Esophagus muscularis mucosa (tissue), 4 donors: ENCODE measurements at places on chromosomes 6 and 20. TPM values are rescaled to one million over a fixed set of nuclear protein-coding genes. Genes with fewer than 3 reads are reported as not detected.

The RIOK1 gene
- 17.3 TPM for total RNA-seq

- H3K27ac ChIP-seq = no peak overlapping the region
- H3K36me3 ChIP-seq = no peaks in the 10 kb centered on the region
- no peaks in the 10 kb centered on the region for H3K27me3 ChIP-seq
- H3K4me1 ChIP-seq = no peaks in the 10 kb centered on the region
- H3K4me3 ChIP-seq = no peak overlapping the region
- DNase-seq = no peak
Measured at GRCh38 chr20:13261460-13262301, 40.6 kb downstream of the ISM1 start.

DNA sequence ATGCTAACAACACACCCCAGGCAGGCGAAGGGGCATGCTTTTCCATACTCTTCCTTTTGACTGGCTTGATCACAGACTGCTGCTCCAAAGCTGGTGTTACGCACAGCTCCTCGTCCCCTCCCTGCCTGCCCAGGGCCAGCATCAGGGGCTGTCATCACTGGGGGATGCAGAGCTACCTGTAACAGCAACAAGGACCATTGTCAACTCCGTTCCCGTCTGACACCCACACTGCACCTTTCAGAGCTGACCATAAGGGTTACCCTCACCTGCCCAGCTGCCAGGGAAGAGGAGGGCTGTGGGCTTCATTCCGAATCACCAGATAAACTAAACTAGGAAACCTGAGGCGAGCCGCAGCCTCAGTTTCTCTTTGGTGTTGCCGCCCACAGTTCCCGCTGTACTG, 15.4 kb downstream of the NQO2 start:
- H3K4me3 ChIP-seq = no peak overlapping the region
- peaks cover 24% of the 10 kb centered on the region for H3K36me3 ChIP-seq
- H3K27ac ChIP-seq = no peak overlapping the region
- no peaks in the 10 kb centered on the region for H3K27me3 ChIP-seq
- H3K4me1 ChIP-seq = no peaks in the 10 kb centered on the region

DNA sequence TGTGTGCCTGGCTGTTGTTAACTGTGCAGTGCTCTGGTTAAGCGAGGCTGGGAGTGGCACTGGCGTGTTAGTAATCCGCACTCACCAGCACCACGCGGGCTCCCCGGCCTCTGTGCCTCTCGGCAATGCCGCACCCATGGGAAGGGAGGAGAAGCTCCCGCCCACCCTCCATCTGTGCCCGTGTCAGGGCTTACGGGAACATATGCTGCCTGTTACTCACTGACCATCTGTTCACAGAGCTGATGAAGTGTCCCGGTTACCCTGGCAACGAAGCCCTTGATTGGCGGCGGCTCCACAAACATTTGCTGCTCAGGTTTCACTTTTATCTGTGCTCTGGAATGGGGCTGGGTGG, 114.7 kb downstream of the PSMB1 start:
- H3K36me3 ChIP-seq = no peaks in the 10 kb centered on the region
- H3K27ac ChIP-seq = no peak overlapping the region
- peak overlapping the region; percentile 43 for H3K4me3 ChIP-seq
- H3K4me1 ChIP-seq = peaks cover 6% of the 10 kb centered on the region
- no peaks in the 10 kb centered on the region for H3K27me3 ChIP-seq

DNA sequence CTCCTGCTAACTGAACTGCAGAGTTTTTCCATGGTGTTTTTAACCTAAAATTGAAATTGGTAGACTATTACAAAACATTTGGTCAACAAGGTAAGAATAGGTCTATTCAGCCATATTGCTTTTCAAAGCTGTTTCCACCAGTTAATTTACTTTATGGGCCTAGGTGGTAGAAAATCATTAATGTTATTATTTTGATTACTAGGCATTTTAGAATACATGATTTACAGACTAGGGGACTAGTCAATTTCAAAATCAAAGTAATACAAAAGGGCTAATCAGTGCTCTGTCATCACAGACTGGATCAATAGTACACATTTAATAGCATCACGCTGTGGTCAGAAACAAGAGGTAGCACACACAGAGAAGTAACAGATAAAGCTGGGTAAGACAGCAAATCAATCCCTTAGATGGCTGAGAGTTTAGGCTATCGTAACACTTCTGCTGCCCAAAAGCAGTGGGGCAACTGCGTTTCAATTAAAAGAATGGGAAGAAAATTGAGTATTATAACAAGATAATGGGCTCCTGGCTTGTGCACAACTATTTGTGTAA, 114.4 kb downstream of the NRSN1 start:
- H3K36me3 ChIP-seq = no peaks in the 10 kb centered on the region
- no peaks in the 10 kb centered on the region for H3K27me3 ChIP-seq
- no peak overlapping the region for H3K27ac ChIP-seq

DNA sequence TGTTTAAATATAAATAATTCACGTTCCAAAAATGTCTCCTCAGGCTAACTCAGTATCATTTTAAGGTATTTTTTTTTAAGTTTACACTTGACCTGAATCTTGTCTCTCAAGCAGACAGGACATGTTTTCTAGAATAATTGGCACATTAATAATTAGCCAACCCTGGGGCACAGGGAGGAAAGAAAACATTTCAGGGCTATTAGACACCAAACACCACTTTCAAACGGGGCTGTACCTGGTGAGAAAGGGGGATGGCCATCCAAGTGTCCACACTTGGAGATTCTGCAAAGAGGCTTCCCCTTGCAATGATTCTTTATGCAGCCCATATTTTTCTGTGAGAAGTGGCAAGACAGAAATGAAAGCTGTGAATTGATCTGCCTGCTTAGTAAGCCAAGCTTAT, 560.8 kb downstream of the CD109 start:
- H3K4me3 ChIP-seq = no peak overlapping the region
- DNase-seq = no peak
- no peaks in the 10 kb centered on the region for H3K36me3 ChIP-seq
- no peak overlapping the region for H3K27ac ChIP-seq
- no peaks in the 10 kb centered on the region for H3K27me3 ChIP-seq

DNA sequence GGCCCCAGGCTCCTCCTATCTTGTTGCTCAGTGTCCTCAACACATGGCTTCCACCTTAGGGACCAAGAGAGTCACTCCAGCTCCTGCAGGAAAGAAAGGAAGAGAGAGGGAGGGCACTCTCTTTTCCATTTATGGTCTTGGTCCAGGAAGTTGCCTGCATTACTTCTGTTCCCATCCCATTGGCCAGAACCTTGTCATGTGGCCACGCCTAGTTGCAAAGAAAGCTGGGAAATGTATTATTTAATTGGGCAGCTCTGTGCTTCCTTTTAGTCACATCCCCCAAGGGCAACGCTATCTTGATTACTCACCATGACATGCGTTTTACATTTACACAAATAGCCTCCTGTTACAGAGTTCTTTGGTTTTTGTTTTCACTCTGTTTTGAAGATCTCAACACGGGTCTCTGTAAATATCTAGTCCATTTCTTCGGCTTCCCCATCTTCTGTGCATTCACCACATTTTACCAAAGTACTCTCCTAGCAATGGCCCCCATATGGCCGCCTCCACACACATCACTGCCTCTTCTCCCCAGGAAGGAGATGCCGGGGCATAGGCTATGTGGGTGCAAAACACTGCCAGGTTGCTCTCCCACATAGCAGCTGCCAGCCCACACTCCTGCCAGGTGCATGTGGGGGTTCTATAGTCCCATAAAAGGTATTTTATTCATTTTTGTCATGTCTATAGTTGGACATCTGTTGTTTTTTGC, 35.7 kb upstream of the ZMYND8 start:
- no peak overlapping the region for H3K4me3 ChIP-seq
- H3K4me1 ChIP-seq = no peaks in the 10 kb centered on the region
- DNase-seq = no peak

- H3K36me3 ChIP-seq = no peaks in the 10 kb centered on the region
- H3K4me1 ChIP-seq = peaks cover 5% of the 10 kb centered on the region
- DNase-seq = no peak
- H3K27me3 ChIP-seq = no peaks in the 10 kb centered on the region
- no peak overlapping the region for H3K4me3 ChIP-seq
Measured at GRCh38 chr6:146336191-146336590, 207.4 kb upstream of the RAB32 start.

The CTNNBL1 gene
- 40.4 TPM for total RNA-seq

DNA sequence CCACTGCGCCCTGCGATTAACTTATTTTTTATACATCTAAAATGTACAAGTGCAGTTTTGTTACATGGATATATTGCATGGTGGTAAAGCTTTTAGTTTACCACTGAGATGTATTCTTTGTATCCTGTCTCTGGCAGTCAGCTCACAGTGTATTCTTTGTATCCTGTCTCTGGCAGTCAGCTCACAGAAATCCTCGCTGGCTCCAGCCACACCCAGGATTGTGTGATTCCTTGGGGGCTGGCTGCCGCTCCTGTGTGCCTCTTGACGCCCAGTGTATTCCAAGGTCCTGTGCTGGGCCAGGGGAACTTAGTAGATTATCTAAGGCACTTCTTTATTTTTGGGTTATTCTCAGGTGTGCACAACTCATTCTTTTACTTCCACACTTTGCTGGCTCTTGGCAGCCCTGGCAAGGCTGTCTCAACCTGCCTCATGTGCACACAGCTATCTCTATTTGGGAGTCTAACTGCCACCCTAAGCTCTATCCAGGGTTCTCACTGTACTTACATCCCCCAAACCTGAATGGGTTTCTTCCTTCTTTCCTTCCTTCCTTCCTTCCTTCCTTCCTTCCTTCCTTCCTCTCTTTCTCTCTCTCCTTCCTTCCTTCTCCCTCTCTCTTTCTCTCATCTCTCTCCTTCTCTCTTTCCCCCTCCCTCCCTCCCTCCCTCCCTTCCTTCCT, 12.4 kb upstream of the RNF24 start:
- DNase-seq = no peak
- no peaks in the 10 kb centered on the region for H3K36me3 ChIP-seq
- no peaks in the 10 kb centered on the region for H3K27me3 ChIP-seq
- H3K27ac ChIP-seq = no peak overlapping the region
- H3K4me3 ChIP-seq = no peak overlapping the region

GRCh38 chr6:106084106-106084988, 1.8 kb upstream of the PRDM1 start:
- H3K4me1 ChIP-seq = peaks cover 11% of the 10 kb centered on the region
- no peaks in the 10 kb centered on the region for H3K36me3 ChIP-seq
- DNase-seq = peak; percentile 66
- no peak overlapping the region for H3K4me3 ChIP-seq

GRCh38 chr6:51542475-51542874, 544.9 kb downstream of the PKHD1 start:
- no peaks in the 10 kb centered on the region for H3K4me1 ChIP-seq
- no peak overlapping the region for H3K4me3 ChIP-seq
- DNase-seq = no peak
- no peaks in the 10 kb centered on the region for H3K27me3 ChIP-seq
- no peak overlapping the region for H3K27ac ChIP-seq
- no peaks in the 10 kb centered on the region for H3K36me3 ChIP-seq

The SLC44A4 gene
- not detected for total RNA-seq

The IL17A gene
- total RNA-seq = not detected

DNA sequence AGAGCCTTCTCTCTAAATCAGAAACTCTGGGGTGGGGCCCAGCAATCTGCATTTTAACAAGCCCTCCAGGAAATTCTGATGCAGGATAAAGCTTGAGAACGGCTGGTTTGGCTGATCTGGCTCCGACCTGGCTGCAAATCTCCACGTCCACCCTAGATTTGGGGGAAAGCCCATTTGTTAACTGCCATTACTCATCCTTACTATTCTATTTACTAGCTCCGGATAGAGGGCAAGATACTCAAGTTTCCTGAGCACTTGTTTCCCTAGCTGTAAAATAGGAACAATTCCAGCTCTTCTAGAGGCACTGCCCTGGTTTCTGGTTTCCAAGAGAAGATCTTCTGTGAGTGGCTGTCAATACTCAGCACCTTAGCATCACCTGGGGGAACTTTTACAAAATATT, 44.4 kb downstream of the DAAM2 start:
- H3K27ac ChIP-seq = peak overlapping the region; percentile 79
- no peak overlapping the region for H3K4me3 ChIP-seq
- H3K27me3 ChIP-seq = no peaks in the 10 kb centered on the region
- no peak for DNase-seq
- no peaks in the 10 kb centered on the region for H3K36me3 ChIP-seq

GRCh38 chr6:84428300-84428907, 201.0 kb upstream of the CEP162 start:
- no peak overlapping the region for H3K27ac ChIP-seq
- H3K36me3 ChIP-seq = no peaks in the 10 kb centered on the region
- no peak for DNase-seq
- H3K27me3 ChIP-seq = no peaks in the 10 kb centered on the region
- no peaks in the 10 kb centered on the region for H3K4me1 ChIP-seq

DNA sequence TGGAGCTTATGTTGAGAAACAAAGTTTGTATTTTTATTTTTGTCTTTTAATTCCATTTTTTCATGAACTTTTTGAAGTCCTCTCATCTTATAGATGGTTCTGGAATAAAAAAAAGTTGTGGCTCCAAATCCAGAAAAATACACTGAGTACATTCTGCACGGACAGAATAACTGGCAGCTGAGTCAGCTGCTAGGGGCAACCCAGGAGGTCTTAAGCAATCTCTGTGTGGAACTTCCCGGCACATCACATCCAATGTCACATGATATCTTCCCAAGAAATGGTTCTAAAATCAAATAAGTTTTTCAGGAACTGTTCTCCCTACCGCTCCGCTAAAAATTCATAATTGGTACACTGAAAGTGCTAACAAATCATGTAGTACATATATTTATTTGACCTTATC, 29.8 kb downstream of the SLC13A3 start:
- H3K36me3 ChIP-seq = no peaks in the 10 kb centered on the region
- no peak overlapping the region for H3K27ac ChIP-seq
- H3K4me1 ChIP-seq = no peaks in the 10 kb centered on the region
- H3K27me3 ChIP-seq = no peaks in the 10 kb centered on the region
- no peak for DNase-seq

DNA sequence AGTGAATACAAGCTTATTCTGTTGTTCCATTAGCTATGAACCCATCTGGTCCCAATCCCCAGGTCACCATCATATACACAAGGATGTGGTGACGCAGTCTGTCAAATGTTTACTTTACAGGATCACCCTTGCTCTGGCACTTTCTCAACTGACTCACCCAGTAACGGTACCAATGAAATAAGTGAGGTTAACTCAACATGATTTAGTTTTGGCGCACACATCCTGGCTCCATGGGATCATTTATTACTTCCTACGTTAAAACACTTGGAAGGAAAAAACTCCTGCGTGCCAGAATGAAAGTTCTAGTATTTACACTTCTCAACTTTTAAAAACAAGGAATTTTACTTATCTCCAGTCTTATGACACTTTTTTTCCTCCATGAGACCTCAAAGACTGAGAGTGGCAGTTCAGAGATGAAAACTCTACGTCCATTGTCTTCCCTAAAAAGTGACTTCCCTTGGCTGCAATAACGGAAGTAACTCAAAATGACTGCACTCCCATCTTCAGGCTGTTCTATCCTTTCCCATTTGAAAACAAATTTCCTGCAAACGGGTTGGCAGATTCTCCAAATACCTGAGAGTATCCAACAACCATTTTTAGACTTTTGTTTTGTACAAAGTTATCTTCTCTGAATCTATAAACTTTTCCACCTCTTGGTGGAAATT, 15.9 kb downstream of the AGPAT4 start:
- DNase-seq = no peak
- H3K36me3 ChIP-seq = no peaks in the 10 kb centered on the region
- no peaks in the 10 kb centered on the region for H3K27me3 ChIP-seq
- peaks cover 13% of the 10 kb centered on the region for H3K4me1 ChIP-seq
- H3K27ac ChIP-seq = peak overlapping the region; percentile 77
- H3K4me3 ChIP-seq = peak overlapping the region; percentile 26

The FOXA2 gene
- total RNA-seq = not detected
